ENCODE measurements at places on chromosomes 4 and X.

GRCh38 chrX:150525061-150525919, 43.1 kb upstream of the MTM1 start:
- DNase-seq: no peak

- DNase-seq: no peak
Measured at GRCh38 chr4:53005808-53006207, 143.7 kb downstream of the RASL11B start.

DNA sequence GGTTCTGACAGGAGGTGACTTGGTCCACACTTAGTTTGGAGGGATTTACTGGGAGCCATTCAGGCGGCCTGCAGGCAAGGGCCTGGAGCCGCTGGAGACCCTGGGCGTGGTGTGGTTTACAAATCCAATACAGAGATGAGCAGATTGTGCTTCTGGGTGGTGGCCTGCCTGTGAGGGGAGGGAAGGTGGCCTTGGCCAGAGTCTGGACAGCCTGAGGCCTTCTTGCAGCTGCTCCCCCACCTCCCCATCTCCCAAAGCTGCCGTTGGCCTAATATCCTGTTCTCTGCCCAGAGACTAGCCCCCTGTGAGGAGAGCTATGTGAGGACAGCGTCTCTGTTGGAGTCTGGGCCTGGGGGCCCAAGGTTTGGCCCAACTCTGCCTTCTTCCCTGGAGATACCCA, 163.9 kb upstream of the MAMLD1 start:
- no peak for DNase-seq

DNA sequence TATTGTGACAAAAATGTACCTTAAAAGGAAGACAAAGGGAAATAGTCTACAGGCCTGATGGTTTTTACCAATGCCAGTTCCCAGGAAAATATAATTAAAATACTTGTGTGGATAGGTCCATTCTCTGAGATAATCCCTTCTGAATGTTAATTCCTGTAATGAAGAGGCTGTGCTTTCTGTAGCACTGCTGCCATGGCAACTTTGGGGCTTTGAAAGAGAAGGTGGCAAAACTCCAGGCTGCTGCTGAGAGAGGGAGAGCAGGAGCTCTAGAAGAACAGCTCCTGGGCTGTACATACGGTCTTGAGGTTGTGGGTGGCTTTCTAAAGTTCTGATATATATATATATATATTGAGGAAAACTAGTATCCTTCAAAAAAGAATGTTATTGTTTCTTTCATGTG, 125.4 kb downstream of the PDLIM5 start:
- DNase-seq: no peak

DNA sequence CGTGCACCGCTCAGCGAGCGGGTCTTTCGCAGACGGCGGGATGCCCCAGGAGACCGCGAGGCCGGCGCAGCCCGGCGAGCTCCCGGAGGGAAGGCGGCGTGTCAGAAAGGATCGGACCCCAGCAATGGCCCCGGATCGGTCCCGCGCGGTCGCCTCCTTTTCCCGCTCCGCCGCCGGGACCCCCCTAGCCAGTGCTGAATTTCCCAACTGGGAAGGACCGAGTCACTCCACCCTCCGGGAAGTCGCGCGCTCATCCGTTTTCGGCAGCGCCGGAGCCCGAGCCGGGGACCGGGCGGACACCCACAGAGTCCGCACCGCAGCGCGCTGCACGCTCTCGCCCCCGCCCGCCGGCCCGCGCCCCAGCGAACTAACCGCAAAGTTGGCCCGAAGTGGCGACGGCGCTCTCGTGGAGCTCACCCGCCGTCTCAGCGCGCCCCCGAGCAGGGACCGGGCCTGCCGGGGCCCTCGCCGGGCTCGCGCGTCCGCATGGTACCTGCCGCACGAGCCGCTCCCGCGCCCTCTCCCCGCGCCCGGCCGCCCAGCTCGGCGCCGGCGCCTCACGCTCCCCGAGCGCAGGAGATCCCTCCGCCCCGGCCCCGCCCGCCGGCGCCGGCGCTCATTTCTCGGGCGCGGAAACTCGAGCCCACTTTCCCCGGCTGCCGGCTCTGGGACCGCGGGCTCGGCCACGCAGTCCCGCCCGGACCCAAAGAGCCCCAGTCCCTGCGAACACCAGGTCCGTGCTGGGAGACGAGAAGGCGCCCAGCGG, at the start of gene FAT1:
FAT1 (minus strand) TSS at position 565 of the 766 bp plus-strand sequence. CDS start 14,029 bp downstream, outside the sequence.
- peak; percentile 66 for DNase-seq

DNA sequence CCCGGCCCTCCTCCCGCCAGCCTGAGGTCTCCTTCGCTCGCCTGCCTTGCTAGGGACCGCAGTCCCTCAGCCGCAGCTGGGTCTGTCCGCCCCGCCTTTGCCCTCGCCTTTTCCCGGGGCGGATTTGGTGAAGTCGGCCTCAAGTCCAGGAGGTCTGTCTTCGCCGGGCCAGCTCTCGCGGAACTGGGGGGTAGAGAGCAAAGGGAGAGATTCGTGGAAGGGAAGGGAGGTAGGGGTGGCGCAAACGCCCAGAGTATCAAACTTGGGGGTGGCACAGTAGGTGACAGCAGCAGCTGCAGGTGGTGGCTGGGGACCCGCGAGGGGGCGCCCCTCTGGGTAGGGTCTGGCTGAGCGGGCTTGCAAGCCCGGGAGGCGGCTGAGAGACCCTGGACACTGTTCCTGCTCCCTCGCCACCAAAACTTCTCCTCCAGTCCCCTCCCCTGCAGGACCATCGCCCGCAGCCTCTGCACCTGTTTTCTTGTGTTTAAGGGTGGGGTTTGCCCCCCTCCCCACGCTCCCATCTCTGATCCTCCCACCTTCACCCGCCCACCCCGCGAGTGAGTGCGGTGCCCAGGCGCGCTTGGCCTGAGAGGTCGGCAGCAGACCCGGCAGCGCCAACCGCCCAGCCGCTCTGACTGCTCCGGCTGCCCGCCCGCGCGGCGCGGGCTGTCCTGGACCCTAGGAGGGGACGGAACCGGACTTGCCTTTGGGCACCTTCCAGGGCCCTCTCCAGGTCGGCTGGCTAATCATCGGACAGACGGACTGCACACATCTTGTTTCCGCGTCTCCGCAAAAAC, at the start of gene NPY2R:
NPY2R (plus strand) TSS at position 379 of the 797 bp plus-strand sequence. CDS start 5,304 bp downstream, outside the sequence.
- no peak for DNase-seq

Measured in mammary epithelial cell (primary cell).